Cardiac septum (tissue), 1 donor: ENCODE measurements at places on chromosomes 7 and 10. TPM values are rescaled to one million over a fixed set of nuclear protein-coding genes. Genes with fewer than 3 reads are reported as not detected.

The ZC3HAV1 gene
- total RNA-seq = 6.8 TPM

The GBX1 gene
- total RNA-seq = 0.57 TPM

The UCN3 gene
- not detected for total RNA-seq

The PPIF gene
- 115 TPM for total RNA-seq

The KNDC1 gene
- 0.05 TPM for total RNA-seq

The HABP2 gene
- total RNA-seq = not detected

The GOLGA7B gene
- total RNA-seq = 0.54 TPM

The CACNB2 gene
- total RNA-seq = 20.6 TPM

The CXCL12 gene
- total RNA-seq = 121 TPM

The NPSR1 gene
- not detected for total RNA-seq

The CABCOCO1 gene
- total RNA-seq = not detected

The SFRP4 gene
- total RNA-seq = 15.0 TPM

The PRSS37 gene
- total RNA-seq = not detected

The SGCE gene
- total RNA-seq = 27.7 TPM

The SPDYE11 gene
- total RNA-seq = not detected

The ASB10 gene
- total RNA-seq = 17.3 TPM

The ELN gene
- total RNA-seq = 41.2 TPM

The COL1A2 gene
- 170 TPM for total RNA-seq

The PFKFB3 gene
- 13.8 TPM for total RNA-seq

The FAM20C gene
- total RNA-seq = 30.2 TPM
